ENCODE measurements at places on chromosomes 5 and 9.

- DNase-seq: no peak
These were observed 145.6 kb downstream of the MUSK start for GRCh38 chr9:110814159-110814558.

DNA sequence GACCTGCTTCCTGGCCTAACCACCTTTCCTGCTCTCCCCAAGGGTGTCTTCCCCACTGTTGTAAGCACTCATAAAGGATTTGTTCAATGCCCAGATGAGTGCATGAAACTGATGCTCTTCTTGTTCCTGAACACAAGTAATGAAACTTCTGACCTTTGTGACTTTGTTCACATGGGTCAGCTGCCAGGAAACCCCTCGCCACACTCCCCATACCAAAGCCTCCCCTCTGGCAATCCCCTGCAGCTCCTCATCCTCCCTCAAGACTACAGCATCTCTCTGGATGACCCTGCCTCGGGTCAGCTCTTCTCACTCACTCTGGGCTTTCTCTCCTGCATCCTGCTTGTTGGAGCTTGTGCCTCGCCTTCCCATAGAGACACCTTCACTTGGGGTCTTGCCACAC, 72.2 kb upstream of the SPTLC1 start:
- no peak for DNase-seq

DNA sequence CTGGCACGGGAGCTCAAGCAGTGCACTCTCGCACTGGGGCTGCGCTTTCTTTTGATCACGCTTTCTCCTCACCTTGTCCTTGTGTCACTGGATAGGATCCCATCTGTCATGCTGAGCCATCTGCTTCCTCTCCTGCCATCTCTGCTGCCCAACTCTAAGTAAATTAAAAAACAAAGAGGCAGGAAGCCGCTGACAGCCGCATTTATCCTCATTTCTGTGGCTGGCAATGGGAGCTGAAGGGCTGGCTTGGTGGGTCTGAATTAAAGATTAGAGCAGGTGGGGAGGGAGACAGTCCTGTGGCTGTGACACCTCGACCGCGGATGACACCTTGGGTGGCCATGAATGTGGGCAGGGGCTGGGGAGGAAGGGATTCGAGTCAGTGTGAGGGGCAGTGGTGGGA, 159.2 kb upstream of the ALDH1B1 start:
- no peak for DNase-seq

GRCh38 chr9:89745601-89746376, 141.0 kb downstream of the GADD45G start:
- no peak for DNase-seq

GRCh38 chr9:14433351-14434157, 119.6 kb upstream of the NFIB start:
- DNase-seq: no peak

GRCh38 chr9:133956520-133957076, 35.5 kb downstream of the VAV2 start:
- DNase-seq: no peak

GRCh38 chr5:149299451-149300054, 27.9 kb downstream of the AFAP1L1 start:
- DNase-seq: no peak

DNA sequence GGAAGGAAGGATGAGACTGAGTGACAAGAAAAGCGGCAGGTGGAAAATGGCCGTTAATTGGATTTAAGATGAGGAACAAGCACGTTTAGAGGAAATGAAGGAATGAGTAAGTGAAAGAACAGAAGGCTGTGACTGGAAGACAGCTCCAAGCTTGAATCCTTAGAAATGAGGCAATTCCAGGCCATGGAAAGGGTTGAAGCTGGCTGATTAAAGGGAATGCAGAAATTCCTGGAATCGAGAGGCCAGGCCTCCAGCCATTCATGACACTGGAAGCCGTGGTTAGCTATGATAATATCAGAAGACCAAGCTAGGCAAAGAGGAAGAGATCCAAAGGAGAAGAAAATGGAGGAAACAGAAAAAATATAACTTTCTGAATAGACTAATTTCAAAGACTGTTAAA, 84.2 kb downstream of the ARL15 start:
- DNase-seq: no peak

- no peak for DNase-seq
These were observed 23.5 kb downstream of the FAM114A2 start for GRCh38 chr5:154015071-154015693.

DNA sequence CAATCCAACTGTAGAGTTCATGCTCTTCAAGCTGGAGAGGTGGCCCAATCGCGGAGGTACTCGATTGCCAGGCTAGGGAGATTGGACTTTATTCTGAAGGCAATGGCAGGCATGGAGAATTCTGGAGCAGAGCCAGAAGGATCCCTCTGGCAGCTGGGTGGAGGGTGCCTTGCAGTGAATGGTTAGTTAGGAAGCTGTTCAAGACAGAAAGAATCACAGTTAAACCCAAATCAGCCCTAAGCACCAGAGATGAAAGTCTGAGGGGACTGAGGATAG, 182.4 kb downstream of the RGS3 start:
- no peak for DNase-seq

DNA sequence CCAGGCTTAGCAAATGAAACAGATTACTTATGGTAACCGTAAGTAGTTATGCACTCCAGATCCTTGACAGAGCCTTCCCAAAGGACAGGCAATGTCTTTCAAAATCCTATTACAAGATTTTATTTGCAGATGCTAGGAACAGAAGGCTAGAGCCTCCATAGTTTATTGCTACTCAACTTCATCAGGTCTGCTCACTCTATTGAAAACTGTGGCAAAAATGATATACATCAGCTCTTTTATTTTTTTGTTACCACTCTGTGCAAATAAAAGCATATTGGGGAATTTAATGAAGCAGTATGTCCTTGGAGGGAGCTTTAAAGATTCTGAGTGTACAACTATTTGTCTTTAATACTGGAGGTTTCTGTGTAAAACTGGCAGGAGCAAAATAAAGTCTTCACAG, 46.5 kb downstream of the SLC44A1 start:
- DNase-seq: no peak

- DNase-seq: no peak
These were observed 120.3 kb downstream of the NREP start for GRCh38 chr5:111636736-111637135.

DNA sequence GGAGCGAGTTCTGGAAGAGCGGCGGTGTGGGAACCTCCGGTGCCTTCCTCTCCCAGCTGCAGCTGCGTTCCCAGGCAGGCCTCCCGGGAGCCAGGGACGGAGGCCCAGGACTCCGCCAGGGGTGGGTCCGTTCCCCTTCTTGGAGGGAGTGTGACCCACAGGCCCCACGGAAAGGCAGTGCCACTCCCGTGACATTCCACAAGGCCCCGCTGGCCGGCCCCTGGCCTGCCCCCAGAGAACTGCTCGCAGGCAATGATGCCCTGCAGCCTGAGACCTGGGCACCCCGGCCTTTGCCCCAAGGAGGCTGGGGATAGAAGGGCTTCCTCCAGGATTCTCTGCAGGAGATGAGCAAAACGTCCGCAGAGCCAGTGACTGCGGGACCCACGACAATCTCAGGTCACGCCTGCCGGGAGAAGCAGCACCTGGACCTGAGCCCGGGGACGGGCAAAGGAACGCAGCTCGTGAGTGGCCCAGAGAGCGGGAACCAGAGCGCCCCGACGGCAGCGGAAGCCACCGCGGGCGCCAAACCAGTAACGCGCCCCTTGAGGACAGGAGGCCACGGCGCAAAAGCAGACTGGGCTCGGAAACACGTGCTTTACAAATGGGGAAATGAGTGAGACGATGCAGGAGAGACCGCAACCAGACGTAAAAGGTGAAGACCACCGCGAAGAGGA, 9.3 kb downstream of the OBP2B start:
- DNase-seq: no peak
